ENCODE measurements at places on chromosomes 7 and 10.

DNA sequence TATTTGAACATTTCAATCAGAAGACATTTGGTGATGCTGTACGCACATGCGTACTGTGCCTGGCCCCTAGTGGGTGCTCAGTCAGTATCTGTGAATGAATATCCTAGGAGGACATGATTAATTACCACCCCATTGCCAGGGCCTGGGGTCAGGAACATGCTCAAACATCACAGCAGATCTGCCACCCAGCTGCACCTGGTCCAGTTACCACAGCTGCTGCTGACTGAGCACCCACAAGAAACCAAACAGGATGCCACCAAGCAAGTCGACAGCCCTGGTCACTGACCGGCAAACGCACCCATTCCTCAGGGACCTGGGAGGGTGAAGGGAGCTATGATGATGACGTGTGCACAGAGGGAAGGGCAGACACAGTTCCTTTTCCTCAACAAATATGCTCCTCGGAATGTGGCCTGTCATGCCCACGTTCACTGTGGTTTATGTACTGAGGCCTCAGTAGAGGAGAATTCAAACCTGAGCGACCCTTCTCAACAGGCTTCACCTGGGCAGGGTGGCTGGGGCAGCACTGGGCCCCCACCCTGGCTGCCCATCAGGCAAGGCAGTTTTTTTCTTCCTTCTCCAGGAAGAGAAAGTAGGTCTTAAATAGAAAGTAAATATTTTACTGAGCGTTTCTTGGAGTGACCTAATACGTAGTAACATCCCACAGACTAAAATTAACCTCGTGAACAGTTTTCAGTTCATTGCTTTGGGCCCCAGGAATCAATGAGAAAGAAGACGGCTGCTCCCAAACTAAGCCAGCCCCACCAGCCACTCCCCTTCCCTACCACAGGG, 13.4 kb downstream of the CTBP2 start:
- no peak for DNase-seq

- DNase-seq = no peak
Observed at GRCh38 chr10:117980216-117980615, 66.5 kb downstream of the RAB11FIP2 start.

DNA sequence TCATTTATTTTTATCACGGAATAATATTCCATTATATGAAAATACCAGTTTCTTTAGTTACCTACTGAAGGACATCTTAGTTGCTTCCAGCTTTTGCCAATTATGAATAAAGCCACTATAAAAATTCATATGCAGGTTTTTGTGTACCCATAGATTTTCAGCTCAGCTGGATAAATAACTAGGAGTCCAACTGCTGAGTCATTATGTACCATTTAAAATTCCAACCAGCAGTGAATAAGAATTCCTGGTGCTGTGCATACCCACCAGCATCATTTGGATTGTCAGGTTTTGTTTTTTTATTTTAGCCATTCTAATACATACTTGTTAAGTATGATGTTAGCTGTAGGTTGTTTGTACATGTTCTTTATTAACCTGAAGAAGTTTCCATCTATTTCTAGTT, 14.5 kb downstream of the FAM24B start:
- no peak for DNase-seq

DNA sequence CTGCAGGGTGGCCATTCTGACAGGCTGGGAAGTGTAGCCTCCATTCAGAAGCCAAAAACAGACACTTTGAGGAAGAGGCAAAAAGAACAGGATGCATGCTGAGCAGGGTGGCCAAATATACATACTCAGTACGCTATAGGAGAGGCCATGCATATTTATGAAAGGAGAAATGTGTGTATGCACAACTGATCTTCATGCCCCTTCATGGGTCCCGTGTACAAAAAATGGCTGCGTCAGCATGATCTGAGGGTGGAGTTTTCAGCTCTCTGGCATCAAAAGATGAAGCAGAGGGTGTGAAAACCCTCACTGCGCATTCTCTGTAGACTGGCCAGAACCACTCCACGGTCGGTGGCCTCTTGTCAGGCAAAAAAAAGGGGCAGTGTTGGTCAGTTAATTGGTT, 35.5 kb upstream of the OIT3 start:
- DNase-seq = no peak

DNA sequence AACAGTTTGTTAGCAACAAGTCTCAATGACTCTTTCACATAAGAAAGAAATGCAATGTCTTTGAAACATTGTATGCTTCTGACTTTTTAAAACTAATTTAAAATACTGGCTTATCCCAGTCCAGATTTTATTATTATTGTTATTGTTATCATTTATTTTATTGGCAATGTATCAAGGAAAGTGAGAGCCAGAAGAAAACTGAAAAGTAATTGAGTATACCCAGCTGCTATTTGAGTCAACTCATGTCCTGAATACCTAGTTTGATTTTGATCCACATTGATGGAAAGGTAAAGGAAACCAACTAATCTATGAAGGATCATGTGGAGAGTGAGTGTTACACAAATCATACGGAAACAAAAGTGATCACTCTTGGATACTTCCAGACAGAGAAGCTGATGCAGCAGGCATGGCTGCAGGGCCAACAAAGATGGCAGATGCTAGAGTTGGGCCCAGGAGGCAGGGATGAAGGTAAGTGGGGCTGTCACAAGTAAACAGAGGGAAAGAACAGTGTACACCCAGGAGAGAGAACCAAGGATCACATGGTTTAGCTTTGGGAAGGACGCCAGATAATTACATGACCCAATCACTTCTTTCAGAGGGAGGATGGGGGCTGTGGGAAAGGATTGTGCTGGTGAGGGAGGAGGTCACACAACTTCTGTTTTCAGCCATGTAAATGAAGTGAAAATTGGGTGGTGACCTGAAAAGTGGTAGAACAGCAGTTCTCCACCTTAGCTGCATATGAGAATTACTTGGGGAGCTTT, 179.2 kb upstream of the NAMPT start:
- DNase-seq = no peak

DNA sequence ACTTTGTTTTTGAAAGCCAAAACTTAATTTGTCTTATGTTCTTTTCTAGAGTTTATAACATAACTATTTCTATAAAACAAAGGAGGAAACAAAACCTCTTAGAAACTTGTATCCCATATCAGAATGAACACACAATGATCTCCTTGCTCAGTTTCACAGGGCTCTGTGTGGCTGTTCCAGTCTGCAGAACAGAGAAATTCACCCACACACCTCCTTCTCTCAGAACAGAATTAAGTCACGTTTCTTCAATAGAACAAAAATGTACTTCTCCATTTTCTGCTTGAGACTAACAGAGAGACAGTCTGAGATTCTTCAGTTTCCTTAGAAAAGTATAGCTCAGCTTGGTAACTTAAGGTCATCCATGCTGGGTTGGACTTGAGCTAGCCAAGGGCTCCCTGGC, 15.8 kb upstream of the DOCK1 start:
- no peak for DNase-seq

GRCh38 chr7:4302203-4302905, 379.7 kb upstream of the FOXK1 start:
- no peak for DNase-seq

DNA sequence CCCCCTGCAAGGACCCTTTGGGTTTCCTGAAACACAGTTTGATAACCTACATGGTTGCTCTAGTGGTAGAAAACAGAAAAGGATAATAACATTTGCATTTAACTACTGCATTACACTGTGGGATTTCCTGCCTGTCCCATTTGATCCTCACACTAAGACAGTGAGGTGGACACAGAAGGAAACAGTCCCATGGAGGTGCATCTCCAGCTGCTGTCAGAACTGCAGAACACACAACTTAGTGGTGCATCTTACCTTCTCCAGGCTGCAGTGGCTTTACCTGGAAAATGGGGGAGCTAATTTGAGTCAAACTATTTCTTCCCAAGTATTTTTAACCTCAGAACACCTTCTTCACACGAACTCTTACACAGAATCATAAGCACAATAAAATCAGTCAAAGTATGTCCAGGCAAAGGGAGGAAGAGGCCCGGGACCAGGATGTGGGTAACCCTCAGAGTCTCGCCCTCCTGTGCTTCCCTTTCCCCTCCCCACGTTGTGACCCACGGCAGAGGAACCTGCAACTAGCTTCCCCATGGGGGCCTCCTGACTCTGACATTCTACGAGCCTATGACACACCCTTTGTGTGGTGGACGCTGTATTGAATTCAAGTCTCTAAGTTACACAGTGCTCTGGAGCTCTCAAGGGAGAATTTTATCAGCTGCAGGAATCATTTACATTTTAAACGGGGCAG, 33.7 kb downstream of the SCRN1 start:
- DNase-seq = no peak

- no peak for DNase-seq
Observed at GRCh38 chr7:55965805-55966421, 1.5 kb downstream of the NIPSNAP2 start.

GRCh38 chr7:87876869-87877234, 559 bp downstream of the DBF4 start:
- DNase-seq = peak; percentile 26

DNA sequence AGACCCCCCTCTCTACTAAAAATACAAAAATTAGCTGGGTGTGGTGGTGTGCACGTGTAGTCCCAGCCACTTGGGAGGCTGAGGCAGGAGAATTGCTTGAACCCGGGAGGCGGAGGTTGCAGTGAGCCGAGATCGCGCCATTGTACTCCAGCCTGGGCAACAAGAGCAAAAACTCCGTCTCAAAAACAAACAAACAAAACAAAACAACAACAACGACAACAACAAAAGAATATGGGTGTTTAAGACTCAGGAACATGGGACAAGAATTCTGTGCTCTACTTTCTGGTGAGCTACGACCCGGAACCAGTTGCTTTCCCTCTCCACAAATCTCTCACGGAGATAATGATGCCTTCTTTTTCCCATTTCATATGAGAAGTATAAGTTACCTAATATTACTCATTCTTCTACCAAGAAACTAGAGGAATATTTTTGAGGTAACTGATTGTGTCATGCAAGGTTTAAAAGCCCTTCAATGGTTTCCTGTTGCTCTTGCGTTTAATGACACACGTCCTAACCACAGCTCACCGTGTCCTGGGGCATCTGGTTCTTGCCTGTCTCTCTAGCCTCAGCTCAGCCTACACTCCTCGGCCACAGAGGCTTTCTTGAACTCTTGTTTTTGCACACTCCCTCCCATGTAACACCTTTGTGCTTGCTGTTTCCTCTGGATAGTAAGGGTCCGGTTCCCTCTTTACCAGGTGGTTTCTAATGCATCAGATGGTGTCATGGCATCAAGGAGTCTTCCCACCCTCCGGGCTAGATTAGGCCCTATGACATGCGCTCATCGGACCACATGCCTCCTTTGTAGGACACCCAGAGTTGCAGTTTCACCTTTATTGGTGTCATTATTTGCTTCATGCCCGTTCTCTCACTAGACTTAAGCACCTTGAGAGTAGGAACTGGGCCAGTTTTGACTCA, 67.5 kb downstream of the PFKFB3 start:
- DNase-seq = peak; percentile 36

DNA sequence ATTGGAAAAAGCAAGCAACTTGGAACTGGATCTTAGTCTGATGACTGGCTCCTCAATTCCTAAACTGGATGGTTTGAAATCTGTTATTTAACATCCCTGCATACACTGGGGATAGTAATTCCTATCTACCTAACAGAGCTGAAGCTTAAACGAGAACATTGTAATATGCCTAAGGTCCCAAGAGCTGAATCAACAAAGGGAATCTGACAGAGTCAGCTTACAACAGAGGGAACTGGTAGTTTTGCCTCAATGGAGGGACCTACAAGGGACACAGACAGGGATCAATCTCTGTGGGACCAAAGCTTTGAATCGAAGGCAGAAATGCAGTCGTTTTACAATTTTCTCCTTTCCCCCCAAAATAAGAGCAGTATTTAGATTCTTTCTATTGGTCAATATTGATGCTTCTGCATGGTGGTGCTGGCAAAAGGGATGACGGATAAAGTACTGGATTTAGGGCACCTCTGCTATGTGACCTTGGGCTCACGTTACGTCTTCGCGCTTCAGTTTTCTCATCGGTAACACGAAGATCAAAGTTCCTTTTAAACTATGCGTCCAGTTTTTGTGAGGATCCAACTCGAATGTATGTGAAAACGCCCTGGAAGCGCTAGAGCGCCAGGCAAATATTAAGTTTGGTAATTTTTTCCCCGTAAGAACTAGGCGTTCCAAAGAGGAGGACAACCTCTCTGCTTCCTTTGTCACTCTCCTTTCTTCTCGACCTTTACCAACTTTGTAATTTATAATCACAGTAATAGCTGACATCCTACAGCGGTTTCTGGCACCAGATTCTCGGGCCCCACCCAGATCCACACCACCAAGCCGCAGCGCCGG, 1.1 kb downstream of the ACTR1A start:
- DNase-seq = no peak

GRCh38 chr7:3282457-3282856, 18.6 kb upstream of the SDK1 start:
- no peak for DNase-seq
